ENCODE measurements at places on chromosomes 4 and X.
A peak's percentile ranks its signal among the peaks of the same experiment; 100 is the strongest.

DNA sequence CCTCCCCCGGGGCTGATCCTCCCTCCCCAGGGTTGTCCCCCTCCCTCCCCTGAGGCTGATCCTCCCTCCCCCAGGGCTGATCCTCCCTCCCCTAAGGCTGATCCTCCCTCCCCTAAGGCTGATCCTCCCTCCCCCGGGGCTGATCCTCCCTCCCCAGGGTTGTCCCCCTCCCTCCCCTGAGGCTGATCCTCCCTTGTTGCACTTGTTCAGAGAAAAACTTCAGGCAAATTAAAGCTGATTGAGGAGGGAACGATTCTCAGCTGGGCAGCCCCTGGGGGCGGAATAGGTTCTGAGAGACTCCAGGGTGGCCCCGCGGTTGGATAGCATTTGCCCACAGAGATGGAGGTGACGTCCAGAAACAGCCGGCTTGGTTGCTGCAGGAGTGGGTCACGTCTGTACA, 110.7 kb upstream of the ADRA2C start:
- DNase-seq, result no peak

- DNase-seq, result peak; percentile 80
Measured at GRCh38 chrX:15349046-15349445, 13.7 kb upstream of the PIGA start.

DNA sequence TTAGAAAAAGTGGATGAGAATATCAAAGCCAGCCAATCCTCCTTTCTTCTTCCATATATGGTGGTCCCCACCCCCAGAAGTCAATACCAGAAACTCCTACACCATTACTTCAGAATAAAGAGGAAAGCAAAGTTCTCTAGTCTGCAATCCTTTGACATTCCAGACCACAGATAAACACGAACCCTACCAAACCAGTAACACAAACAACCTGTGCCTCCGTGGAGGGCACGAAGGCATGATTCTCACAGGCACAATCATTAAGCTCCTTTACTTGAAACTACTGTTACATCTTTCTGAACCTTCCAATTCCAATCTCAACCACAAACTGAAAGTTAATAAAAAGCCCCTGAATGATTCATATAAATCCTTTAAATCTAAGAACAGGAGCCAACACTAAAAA, 16.3 kb downstream of the MAML3 start:
- DNase-seq, result peak; percentile 62

- no peak for DNase-seq
Measured at GRCh38 chrX:9606971-9607370, 142.1 kb downstream of the TBL1X start.

DNA sequence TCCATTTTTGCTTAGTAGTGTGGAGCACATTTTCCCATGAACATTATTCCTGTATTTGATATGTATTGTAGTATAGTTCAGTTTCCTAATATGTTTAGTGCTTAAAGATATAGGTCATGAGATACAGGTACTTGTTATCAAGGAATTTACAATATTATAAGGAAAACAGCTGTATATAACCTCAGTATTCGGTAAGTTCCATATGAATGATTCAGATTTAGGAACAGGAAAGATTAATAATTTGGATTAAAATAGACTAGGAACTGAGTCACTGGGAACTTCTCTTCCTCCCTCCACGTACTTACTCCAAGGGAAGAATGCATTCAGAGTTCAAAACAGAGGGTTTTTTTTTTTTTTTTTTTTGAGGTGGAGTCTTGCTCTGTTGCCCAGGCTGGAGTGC, 20.0 kb downstream of the DIAPH2 start:
- peak; percentile 34 for DNase-seq

- no peak for DNase-seq
Measured at GRCh38 chr4:185011408-185011807, 6.9 kb upstream of the HELT start.

DNA sequence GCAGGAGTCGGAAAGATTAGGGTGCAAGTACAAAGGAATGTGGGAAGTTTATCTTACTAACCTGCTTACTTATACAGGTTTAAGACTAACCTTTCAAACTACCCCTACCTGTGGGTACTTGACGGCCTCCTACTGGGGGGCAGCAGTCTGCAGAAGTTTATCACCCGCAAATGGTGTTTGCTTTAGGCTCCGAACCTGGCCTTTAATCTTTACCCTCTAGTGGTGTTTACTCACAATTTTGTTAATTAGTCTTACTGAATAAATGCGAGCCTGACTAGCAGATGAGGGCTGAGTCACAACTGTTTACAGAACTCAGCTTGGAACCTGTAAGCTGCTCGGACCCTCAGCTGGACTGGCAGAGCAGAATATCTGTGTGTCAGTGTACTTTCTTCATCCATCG, 204.2 kb upstream of the GPRIN3 start:
- no peak for DNase-seq

GRCh38 chr4:69321153-69321729, 41.0 kb downstream of the UGT2B28 start:
- no peak for DNase-seq

GRCh38 chrX:45784590-45784989, 583.9 kb upstream of the DIPK2B start:
- no peak for DNase-seq

DNA sequence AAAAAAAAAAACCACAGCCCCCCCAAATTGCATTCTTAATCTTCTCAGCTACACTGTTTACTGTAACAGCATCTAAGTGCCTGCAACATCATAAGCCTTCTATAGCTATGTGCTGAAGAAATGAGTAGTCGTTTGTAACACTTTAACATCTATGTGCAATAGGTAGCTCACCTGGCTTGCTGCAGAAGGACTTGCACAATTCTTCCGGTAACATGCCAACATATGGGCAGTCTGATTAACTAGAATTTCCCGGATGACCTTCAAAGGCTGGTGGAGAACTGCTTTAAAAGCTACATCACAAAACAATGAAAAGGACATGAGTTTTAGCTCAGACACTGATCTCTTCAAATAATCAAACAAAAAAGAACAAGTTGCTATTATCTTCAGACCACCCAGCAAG, 52.9 kb downstream of the METTL14 start:
- DNase-seq, result no peak

DNA sequence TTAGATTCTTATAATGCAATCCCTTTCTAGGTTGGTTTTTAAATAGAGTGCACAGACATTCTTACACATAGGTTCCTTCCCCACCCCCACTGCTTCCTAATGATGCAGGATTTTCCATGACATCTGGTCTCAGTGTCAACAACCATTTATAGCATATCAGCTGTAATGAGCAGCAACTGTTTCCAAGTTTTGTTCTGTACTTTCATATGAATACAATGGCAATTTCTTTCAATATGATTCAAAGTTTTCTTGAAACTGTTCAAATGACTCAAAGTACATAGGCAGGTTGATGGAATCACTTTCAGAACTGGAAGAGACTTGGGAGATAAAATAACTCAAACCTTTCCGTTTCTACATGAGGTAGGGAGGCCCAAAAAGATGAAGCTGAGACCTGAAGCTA, 220.7 kb downstream of the CAMK2D start:
- DNase-seq, result peak; percentile 71

- DNase-seq, result no peak
Measured at GRCh38 chrX:31245714-31246113, 173.9 kb upstream of the FTHL17 start.

DNA sequence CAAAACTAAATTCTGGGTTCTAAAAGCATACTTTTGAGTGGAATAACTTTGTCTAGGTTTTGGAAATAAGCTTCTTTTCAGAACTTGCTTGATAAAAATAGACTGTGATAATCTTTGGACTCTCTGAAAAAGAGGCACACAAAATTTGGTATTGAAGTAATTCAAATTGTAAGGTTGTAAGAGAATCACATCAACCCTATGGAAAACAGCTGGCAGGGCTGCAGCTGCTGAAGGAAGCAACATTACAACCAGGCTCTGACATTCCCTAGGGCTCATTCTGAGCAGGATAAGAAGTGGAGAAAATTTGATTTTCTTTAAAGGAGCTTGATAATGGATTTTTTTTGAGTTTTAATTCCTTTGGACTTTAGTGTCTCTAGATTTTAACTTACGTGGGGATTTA, 147.6 kb downstream of the FSTL5 start:
- DNase-seq, result no peak

- DNase-seq, result no peak
Measured at GRCh38 chr4:77911091-77911490, 48.5 kb downstream of the MRPL1 start.

DNA sequence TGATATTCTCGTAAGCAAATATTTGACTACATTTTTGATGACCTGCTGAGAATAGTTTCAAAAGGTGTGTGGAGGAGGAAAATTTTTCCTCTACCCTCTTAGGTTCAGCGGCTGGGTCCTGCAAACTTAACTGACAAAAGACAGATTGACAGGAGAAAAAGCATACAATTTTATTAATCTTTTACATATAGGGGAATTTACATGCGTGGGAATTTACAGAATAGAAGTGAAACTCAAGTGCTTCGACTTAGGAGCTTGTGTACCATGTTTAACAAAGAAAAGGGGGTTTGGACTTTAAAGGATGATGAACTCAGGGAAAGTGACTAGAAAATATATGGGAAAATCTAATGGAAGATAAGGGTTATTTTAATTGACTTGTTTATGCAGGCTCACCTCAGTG, 2.5 kb downstream of the HERC6 start:
- DNase-seq, result no peak

- DNase-seq, result no peak
Measured at GRCh38 chrX:145773006-145773405, 44.6 kb upstream of the SLITRK2 start.

GRCh38 chrX:15496824-15497223, 3.7 kb upstream of the PIR start:
- no peak for DNase-seq

- peak; percentile 83 for DNase-seq
Measured at GRCh38 chrX:45774961-45775360, 574.3 kb upstream of the DIPK2B start.

- DNase-seq, result peak; percentile 57
Measured at GRCh38 chr4:20391198-20391597, 139.5 kb downstream of the SLIT2 start.

GRCh38 chrX:134177527-134177926, 59.5 kb upstream of the CCDC160 start:
- DNase-seq, result no peak

DNA sequence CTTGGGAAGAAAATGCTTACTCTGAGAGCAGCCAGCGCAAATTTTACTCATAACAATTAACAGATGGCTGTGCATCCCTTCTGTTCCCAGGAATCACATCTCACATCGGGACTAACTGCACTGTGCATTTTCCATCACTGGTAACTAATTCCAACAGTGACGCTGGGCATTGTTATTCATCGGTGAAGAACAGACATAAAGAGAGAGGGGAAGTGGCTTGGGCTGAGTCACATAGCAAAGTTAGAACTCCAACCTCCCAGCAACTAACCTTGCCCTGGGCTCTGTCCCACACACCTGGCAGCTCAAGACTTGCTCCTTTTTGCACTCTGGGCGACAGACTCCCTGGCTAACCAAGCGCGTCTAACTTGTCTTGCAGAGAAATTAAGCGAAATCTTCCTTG, 6.4 kb upstream of the LONRF3 start:
- no peak for DNase-seq

DNA sequence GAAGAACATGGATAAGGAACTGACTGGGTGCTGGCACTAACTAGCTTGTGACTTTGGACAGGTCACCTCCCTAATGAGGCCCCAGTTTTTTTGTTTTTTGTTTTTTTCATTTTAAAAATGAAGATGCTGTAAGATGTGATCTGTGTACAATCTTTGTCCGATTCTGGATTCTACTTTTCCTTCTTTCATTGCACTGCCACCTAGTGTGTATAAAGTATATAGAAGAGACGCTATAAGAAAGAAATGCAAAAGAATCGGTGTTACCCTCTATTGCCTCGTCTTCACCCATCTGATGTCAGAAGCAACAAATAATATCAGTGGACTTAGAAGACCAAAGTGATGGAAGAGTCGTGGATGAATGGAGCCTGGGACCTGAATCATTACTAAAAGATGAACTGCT, 58.6 kb upstream of the P2RY10 start:
- DNase-seq, result peak; percentile 11

DNA sequence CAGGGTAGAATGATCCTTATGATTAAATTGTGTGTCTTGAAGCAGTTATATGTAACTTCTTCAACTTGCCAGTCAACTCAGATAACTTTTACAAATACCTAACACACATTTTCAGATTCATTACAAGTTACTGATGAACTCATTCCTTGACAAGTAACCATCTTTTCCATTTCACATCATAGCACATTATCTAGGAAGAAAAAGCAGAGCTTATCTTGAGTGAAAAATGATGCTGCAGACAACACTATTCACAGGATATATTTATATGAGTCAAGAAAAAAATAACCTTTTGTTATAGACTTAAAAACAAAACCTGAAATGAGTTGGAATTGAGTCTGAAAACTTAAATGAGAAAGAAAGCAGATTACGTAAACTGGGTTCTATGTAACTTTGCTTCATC, 68.9 kb downstream of the LEF1 start:
- no peak for DNase-seq

- no peak for DNase-seq
Measured at GRCh38 chr4:159144112-159144694, 41.3 kb downstream of the RAPGEF2 start.

DNA sequence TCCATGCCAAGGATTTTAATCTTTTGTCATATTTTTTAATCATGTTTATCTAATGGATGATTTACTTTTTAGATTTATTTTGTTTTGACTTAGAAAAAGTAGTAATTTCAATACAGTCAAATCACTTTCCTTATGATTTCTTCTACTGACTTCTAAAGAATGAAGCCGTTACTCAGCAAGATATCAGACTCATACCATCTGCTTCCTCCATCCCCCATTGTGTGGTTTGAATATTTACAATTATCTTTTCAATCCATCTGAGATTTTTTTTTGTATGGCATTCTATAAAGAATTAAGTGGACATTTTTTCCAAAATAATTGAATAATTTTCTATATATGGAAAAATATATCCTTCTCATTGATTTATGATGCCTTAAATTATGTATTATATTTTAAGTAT, 565.4 kb upstream of the ATOH1 start:
- no peak for DNase-seq

GRCh38 chr4:168605411-168605810, 108.6 kb downstream of the PALLD start:
- DNase-seq, result peak; percentile 64

DNA sequence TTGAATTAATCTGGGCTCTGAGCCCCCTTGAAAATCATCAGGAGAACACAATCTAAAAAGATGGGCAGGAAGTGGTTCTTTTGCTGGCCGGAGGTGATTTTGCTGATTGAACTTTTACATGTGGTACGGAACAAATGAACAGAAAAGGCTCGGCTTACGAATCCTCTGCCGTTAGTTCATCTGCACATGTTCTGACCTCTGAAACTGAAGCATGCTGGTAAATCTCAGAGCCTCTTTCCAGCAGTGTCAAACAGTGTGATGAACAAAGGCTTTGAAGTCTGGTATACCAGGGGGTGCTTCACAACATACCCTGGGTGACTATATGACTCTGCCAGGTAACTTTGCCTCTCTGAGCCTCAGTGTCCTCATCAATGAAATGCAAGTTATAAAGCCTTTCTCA, 194.2 kb upstream of the C1QTNF7 start:
- no peak for DNase-seq

- DNase-seq, result peak; percentile 8
Measured at GRCh38 chr4:87975466-87975865, at the start of gene SPP1. Gene SPP1 (plus strand): TSS chr4:87975714. CDS start chr4:87976896, 1,182 bp downstream.

GRCh38 chrX:122641826-122642225, 542.3 kb upstream of the GRIA3 start:
- no peak for DNase-seq

GRCh38 chr4:182711211-182711610, 206.0 kb downstream of the DCTD start:
- DNase-seq, result peak; percentile 4

GRCh38 chr4:78205591-78205990, 148.5 kb downstream of the FRAS1 start:
- no peak for DNase-seq

GRCh38 chrX:21728276-21728968, 29.5 kb downstream of the SMPX start:
- DNase-seq, result no peak

Measured in fibroblast of pulmonary artery (primary cell).